ENCODE measurements at places on chromosomes 3 and 15.

DNA sequence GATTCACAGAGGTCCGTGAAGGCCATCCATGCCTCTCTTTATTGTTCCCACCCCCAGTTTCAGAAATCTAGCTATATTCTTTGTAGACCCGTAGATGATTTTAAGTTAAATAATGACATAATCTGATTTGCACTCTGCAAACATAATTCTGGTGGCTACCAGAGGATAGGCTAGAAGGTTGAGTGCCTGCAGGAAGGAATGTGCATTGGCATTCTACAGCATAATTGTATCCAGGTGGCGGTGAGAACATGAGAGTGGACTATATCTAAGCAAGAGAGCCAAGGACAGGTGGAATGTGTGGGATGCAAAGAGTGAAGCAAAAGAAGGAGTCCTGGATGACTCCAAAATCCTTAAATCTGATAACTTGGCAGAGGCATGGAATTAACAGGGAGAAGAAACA lies 298.5 kb upstream of the MME start:
- DNase-seq = no peak

DNA sequence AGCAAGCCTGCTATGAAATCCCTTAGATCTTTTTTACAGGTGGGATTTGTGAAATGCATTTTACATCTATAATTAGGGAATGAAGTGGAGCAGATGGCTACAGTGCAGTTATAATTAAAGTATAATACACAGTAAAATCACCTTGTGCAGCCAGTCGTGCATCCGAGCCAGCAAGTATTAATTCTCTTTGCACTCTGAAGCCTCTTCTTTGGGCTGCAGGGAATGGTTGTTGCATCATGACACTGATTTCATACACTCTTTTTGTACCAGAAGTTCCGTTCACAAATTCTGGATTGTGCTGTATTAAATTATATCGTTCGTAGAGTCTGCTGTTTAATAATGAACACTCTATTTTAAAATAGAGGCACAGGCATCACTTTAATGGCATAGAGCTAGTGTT lies 28.7 kb upstream of the TP63 start:
- no peak for DNase-seq

GRCh38 chr15:45551676-45552075 lies 29.1 kb upstream of the SLC30A4 start:
- no peak for DNase-seq

GRCh38 chr3:194468086-194468485 lies 18.7 kb downstream of the ATP13A3 start:
- DNase-seq = no peak

- DNase-seq = no peak
These were observed 193.7 kb downstream of the TCF12 start for GRCh38 chr15:57112178-57112577.

GRCh38 chr3:11138371-11138770 lies 15.9 kb upstream of the HRH1 start:
- no peak for DNase-seq

DNA sequence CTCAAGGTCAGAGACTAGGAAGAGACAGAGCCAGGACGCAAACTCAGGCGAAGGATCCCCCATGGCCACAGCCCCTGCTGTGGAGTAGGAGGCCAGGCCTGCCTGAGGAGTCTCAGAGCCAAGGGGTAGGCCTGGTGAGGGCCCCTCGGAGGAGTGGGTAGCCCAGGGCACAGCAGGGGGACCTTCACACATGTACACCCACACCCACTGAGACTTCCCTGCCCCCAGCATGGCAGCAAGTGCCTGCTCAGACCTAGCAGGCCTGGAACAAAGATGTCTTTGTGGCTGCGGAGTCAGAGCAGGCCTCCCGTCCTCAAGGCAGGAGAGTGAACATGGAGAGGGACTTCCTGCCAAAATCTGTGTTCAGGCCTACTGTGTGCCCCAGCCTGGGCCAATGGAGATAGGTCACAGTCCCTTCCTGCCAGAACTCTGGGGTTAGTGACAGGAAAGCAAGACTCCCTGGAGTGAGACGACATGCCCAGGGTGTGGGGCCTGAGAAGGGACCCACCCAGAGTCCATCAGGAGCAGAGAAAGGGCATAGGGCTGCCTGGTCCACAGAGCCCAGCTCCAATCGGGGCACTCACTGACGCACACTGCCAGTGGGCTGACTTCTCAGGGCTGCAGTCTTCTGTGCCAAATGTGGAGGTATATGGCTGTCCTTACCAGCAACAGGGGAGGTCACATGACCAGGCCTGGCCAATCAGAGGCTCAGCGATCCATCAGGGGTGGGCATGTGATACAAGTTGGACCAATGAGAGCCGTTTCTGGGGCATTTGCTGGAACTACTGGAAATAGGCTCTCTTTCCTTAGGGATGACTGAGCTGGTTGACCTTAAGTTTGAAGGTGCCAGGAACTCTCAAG lies 2.3 kb downstream of the GRIP2 start:
- DNase-seq = no peak

DNA sequence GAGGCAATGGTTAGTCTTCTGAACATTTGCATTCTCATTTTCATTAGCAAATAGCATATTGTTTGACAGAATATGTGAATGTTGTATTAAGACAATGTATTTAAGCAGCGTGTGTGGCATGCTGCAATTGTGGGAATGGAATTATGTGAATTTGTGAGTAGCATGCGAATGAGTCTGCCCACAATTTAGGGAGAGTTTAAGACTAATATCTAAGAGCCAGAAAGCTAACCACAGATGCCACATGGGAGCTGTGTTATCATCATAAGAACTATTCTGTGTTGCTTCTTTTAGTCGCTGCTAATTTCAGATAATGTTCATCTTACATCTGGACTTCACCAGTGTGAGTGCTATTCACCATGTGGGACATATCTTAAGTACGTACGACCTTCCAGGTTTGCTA lies 494.5 kb downstream of the RBMS3 start:
- no peak for DNase-seq

DNA sequence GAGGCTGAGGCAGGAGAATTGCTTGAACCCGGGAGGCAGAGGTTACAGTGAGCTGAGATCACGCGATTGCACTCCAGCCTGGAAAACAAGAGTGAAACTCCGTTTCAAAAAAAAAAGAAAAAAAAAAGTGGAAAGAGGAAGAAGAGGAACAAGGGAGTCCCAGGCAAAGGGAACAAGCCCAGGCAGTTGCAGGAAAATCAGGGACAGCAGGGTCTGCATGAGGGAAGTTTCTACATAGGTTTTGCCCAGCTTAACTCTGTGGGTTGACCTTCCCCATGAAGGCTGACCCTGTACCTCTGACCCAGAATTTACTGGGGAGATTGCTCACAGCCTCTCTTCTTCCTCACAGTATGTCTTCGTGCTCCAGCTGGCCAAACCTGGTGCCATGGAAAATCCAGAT lies 12.3 kb downstream of the RBP1 start:
- DNase-seq = no peak

- no peak for DNase-seq
These were observed 114.4 kb downstream of the LPP start for GRCh38 chr3:188268336-188268735.

DNA sequence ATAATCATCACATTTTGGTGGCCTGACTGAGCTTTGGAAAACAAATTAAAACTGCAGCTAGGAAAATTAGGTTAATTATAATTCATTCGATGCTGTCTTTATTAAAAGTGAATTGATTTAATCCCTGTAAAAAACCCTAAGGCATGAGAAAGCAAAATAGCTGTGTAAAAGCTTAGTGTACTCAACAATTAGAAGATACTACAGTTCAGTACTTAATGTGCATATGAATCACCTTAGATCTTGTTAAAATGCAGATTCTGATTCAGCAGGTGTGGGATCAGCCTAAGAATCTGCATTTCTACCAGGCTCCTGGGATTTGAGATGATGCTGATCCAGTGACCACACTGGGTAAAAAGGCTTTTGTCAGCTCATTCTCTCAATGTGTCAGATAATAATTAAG lies 559.9 kb upstream of the GOLIM4 start:
- DNase-seq = no peak

DNA sequence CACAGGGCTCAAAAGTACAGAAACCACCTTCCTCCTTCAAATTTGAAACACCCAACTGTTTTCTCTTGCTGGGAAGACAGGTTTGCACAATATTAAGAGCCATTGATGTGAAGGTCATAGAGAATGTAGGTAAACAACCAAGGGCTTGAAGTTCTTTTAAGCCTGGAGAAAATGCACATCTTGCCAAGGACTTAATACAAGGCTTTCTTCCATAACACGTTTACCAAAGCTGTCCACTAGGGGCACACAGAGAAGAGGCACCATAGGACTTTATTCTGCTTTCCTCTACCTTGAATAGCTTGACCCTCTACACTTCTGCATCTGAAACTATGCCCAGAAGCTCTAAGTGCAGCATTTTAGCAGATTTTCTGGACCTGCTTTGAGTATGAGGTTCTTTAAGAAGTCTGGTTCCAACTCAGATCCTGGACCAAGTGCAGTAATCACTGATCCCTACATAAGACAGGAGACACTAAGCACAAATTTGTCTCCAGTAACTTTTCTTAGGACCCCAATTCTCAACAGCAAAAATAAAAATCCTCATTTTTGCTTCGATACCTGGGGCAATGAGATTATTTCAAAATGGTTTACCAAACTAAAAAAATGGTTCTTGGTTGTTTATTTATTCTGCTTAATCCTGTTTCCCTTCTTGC lies 138.0 kb downstream of the FBN1 start:
- DNase-seq = peak; percentile 12

DNA sequence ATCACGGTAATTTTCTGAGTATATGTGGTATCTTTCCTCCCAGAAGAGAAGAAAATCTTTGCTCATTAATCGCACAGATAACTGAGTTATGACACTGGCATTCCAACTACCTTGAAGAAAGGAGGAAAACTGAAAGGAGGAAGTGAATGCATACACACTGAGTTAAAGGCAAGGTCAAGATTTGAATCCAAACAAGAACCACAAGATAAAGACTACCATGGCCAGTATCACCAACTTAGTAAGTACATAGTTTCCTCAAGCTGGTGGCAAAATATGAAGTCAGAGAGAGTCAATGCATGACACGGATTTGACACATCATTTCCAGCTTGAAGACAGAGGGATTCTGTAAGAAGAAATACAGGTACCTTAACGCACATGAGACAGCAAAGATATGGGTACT lies 287.5 kb downstream of the ULK4 start:
- DNase-seq = no peak

DNA sequence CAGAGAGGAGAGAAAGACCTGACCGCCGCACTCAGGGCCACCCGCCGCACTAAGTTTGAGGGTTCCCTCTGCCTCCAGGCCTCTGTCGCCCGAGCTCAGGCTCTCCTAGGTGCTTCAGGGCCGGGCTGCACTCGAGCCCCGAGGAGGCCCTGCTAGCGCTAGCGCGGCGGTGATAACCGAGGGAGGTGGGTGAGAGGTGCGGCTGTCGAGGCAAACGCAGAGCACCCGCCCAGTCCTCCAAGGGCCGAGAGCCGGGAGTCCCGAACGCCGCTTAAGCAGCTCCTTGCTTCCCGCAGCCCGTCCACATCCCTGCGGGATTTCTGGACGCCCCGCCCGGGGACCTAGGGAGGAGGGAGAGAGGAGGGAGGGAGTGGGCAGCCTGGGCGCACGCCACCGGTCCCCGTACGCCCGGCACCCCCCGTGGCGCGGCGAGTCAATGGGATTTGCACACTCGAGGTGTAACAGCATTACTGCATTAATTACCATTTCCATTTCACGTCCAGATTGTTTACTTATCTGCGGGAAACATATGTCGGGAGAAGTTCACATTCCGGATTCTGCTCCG lies 6.8 kb downstream of the SOX14 start:
- no peak for DNase-seq

DNA sequence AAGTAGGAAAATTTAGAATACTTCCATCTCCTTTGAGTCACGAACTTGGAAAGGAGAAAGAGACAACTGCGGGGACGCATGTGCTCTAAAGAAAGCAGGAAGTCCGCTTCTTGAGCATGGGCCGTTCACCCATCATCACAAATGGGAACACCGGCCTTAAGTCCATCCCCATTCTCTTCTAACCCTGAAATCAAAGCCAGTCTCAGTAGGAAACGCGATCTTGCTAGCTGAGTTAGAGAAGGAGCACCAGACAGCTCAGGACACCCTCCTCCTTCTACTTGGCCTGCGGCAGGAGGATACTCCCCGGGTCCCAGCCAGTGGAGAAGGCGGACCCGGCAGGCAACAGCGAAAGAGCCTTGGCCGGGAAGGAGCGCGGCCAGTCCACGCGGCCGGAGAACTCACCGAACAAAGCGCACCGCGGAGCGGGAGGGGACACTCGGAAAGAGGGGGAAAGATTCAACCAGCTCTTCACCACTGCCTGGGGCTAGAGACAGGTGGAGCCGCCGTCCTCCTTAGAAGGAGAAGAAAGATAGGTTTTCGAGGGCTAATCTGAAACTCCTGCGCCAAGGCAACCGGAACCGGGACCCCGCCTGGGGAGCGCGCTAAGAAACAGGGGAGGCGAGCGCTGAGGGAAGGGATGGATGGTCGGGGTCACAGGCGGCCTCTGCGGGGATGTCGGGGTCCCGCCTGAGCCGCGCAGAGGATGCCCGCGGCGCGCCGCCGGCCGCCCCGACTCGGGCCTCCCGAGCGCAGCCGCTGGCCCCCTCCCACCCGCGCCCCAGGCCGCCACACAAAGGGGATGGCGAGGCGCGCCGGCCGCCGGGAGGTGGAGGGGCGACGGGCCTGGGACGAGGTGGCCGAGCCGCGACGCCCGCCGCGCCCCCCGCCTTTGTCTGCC lies 818 bp downstream of the SLC4A7 start:
- no peak for DNase-seq

DNA sequence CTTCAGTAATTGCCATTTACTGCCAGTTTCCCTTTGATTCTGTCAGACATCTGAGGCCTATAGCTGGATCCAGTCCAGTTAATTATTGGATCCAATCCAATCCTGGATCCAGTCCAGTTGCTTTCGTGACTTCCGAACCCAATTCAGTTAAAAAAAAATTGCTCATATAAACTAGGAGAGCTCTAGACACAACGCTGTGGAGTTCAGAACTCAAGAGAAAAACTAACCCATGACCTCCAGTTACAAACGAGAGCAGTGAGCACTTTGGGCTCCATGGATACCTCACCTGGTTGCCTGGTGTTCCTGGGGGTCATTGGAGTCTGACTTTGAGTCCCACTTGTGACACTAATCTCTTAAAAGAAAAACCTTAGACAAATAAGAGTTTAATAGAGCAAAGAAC lies 269.8 kb downstream of the THSD4 start:
- no peak for DNase-seq

DNA sequence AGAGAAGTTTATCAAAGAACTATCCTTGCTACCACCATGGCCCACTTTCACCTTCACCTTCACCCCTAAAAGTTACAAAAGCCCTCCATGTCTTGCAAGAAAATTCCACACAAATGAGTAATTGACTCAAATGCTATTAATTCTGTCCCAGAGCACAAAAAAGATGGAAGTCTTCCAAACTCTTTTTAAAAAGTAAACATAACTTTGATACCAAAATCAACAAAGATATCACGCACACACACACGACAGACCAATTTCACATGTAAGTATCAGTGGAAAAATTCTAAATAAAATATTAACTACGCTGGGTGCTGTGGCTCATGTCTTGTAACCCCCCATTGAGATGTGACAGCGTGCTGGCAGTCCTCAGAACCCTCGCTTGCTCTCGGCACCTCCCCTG lies 1.1 kb upstream of the MCCC1 start:
- no peak for DNase-seq

All from epithelial cell of proximal tubule (primary cell).